Activated CD8-positive, alpha-beta memory T cell treated with anti-CD3 and anti-CD28 coated beads, Interleukin-2, amount 10 ng/mL, durations not matched to agents 7 days and 5 days (primary cell): ENCODE measurements at places on chromosomes 1 and 21. TPM values are rescaled to one million over a fixed set of nuclear protein-coding genes. Genes with fewer than 3 reads are reported as not detected.

The SPRR2E gene
- not detected for total RNA-seq

The YBX1 gene
- 731 TPM for total RNA-seq

The RAB3B gene
- 0.05 TPM for total RNA-seq

The CNR2 gene
- 0.14 TPM for total RNA-seq

DNA sequence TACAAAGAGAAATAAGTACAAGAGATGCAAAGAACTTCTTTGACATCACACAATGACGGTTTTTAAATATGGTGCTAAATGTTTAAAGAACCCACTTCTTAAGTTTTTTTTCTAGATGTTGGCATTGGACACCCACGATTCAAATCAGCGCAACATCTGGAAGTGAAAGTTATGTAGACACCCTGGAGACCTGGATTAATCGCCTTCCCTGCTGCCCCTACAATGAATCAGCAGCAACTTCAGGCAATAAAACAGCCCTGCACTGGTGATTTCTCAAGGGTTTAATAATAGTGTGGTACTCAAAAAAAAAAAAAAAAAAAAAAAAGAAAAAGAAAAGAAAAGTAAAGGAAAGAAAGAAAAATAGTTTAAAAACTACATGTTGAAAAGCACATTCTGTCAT is 248.3 kb downstream of the NUF2 start:
- DNase-seq = no peak

- DNase-seq = peak; percentile 43
Observed at GRCh38 chr1:14970115-14970798, 183.3 kb upstream of the TMEM51 start.

DNA sequence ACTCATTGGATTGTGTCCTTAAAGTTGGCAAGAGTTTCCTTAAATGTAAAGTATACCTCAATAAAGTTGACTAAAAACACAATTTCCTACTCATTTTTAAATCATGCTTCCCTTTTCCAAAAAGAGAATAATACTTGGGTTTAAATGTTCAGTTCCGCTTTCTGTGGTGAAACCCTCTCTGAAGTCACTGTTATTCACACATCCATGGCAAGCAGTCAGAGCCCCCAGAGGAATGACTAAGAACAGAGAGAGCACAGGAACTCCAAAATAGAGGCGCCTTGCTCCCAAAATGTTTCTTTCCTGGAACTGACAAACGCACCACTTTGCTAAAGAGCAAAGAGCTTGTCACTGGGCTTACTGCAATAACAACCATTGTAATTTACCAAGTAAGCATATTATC is 142.5 kb downstream of the TIAM1 start:
- DNase-seq = no peak

DNA sequence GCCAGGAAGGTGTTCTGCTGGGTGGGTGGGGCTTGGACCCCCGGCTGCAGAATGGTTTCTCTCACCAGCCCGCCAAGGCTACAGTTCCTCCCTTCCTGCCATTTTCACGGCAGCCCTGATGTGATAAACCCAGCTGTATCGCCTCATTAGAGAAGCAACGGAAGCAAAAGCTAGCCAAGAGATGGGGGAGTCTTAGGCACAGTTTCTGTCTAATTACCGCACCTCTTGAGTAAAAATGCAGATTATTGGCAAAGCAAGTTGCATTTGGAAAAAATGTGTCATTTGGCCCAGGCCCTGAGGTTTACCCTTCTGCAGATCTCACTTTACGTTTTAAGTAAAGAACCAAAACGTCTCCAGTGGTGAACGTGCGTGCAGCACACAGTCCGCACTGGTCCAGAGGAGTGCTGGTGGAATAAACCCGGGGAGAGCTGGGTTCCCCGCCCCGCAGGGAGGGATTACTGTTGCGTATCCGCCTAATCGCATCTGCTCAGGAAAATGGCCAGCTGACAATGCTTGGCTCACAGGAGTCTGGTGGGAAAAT is 109.9 kb downstream of the GALNT2 start:
- DNase-seq = no peak

GRCh38 chr1:228180271-228180958 is 14.8 kb downstream of the IBA57 start:
- no peak for DNase-seq

DNA sequence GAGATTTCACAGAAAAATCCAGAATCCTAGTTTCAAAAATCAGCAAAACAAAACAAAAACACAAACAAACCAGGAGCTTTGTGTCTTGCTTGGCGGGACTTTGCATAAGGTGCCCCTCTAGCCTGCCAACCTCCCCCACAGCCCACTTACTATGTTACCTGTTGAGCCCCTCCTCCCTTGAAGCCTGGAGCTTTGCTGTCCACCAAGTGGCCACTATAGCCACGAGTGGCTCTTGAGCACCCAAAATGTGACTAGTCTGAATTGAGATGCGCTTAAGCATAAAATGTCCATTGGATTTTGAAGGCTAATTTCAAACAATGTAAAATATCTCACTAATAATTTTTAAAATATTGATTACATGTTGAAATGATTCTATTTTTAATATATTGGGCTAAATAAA is 12.2 kb downstream of the TFAP2E start:
- DNase-seq = no peak

DNA sequence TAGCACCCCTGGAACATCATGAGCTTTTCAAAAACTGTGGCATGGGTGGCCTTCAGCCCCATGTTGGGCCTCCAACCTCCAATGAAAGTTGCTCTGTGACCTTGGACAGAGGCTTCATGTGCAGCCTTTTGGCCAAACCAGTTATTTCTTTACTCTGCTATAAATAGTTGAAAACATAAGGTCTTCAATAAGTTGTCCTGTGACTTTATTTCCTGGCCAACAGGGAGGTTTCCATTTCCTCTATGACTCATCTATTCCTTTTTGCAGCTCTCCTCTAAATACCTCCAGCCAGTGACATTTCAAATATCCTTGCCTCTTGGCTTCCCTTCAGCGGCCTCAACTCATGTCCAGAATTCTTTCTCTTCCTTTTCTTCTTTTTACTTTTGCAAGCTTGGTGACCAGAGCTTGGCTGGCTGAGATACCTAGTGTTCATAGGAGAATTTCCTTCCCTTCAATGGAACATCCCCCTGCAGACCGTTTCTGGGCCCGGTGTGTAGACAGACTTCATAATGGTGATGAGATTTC is 22.7 kb upstream of the TRIM67 start:
- no peak for DNase-seq

DNA sequence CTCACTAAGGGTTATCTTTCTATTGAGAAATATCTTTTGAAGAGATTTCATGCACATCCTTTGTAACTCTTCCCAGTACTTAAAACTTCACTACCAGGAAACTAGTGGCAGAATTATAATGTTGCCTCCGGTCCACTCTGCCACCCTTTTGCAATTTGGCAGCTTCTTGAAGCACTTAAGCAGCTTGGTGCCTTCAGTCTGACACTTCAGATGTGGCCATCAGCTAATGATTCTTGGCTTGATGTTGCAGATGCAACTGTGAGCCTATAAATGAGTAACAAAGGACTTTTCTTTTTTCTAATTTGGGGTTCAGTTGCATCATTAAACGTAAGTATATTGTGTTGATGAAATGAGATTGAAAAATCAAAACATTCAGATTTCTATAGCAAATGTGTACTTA is 187.5 kb upstream of the C21orf91 start:
- no peak for DNase-seq

DNA sequence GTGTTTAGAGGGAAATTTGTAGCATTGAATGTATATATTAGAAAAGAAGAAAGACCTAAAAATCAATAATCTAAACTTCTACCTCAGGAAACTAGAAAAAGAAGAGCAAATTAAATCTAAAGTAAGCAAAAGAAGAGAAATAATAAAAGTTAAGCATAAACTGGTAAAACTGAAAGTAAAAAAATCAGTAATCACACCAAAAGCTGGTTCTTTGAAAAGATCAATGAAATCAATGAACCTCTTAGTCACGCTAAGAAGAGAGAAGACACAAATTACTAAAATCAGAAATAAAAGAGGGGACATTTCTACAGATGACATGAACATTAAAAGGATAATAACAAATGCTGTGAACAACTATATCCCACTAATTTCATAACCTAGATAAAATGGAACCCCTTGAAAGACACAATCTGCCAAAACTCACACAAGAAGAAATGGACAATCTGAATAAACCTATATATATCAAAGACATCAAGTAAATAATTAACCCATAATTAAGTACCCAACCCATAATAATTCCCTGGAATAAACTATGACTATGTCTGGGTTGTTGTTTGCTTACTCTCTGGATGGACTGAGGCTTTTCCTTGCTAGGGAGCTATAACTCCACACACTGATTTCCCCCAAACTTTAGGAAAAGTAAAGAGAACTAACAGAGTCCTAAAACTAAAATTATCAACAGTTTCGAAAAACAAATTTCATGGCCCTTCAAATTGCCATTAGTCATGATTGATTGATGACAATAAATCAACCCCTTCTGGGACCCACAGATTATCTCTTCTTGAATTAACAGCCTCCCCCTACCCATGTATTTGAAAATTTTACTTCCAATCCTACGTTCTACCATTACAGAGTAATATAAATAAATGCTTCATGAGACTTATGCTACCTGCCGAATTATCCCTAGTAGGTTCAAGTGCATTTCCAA is 2.8 kb upstream of the CDC73 start:
- no peak for DNase-seq

DNA sequence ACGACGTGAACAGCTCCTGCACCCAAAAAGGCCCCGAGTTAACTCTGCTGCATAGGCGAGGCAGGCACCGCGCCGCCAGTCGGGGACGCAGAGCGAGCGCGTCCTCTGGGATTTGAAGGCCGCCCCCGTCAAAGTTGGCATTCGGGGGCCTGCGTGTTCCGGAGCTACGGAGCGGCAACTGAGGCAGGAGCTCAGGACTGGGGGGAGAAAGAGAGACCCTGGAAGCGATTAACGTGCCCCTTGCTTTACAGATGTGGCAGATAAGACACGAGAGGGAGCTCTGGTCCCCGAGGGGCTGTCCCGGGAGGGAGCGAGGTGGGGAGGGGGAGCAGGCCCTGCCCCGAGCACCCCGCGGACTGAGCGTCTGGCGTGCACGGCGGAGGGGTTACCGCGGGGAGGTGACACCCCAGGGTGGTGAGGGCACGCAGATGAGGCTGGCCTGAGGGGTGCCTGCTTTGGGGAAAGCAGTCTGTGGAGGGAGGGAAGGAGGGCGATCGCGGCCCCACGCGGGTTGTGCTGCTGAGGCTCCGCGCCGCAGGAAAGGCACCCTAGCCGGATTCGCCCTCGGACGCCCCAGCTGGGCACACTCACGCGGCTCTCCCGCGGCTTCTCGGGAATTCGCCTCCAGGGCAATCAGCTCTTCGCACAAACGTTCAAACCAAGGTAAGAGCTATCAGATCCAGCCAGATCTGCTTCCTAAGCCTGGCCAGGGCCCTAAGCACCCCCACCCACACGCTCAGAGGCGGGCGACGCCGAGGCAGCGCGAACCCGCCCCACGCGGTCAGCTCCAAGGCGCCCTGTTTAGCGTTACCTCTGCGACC is 26.5 kb downstream of the ACTA1 start:
- no peak for DNase-seq

- DNase-seq = no peak
Observed at GRCh38 chr1:114549137-114549536, 32.3 kb downstream of the BCAS2 start.

DNA sequence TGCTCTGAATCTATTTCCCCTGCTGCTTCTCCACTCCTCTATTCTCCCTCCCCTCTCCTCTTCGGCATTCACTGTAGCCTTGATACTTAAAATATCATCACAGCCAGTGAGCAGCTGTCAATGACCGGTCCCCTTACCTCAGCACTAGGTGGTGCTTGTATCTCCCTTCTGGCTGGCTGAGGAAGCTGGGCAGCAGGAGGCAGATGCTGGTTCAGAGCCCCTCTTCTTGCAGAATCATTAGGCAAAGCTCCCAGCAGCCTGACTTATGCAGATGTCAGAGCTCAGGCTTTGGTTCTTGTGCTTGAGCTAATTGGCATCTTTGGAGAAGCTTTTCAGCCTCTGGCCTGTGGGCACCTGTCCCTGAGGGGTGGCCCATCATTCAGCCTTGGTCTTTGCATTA is 31.9 kb upstream of the KCNA2 start:
- no peak for DNase-seq

DNA sequence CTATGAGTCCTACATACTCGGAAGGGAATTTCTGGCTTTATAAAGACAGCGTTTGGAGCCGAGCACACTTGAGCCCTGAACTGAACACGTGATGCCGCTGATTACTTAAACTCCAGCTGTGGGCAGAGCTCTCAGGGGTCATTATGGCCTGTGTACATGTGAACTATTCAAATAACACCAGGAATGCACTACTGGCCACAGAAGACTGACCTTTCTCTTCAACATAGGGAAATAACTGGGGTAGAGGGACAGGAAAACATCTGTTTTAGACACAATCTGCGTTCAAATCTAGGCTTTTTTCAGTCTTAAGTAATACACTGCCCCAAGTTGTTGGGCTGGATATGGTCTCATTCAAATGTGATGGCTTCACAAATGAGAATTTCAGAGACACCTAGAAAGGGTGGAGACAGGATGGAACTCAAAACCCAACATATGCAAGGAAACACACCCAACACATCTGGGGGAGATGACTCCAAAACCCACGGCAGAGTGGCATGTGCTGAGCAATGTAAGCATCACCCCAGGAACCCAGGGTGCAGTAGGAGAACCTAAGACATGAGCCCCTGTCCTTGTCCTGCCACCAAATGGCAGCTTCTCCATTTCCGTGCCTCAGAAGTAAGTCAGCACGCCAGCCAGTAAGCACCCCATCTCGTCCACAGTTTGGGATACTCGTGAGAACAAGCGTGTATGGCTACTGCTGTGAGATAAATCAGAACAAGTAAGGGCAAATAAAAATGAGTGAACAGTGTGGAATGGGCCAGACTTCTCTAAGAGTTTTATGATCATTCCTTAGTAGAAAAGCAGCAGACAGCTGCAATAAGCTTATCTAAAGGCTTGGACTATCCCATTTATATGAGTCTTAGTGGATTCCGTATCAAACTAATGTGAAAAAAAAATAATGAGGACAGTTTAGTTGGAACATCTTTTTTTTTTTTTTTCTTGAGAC is 24.9 kb downstream of the NID1 start:
- no peak for DNase-seq

- DNase-seq = no peak
Observed at GRCh38 chr1:237884237-237884636, 6.5 kb downstream of the ZP4 start.

DNA sequence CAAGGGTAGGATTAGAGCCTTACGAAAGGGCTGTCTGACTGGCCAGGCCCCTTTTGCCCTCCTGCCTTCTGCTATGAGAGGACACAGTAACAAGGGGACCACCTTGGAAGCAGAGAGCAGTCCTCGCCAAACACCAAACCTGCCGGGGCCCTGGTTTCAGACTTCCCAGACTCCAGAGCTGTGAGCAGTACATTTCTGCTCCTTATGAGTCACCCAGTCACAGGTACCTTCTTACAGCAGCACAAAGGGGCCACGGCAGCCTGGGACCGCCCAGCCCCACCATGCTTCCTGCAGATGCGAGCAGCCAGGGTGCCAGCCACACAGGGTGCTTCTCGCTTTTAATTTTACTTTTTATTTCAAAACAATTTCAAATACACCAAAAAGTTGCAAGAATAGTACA is 17.2 kb upstream of the POFUT2 start:
- DNase-seq = no peak

- no peak for DNase-seq
Observed at GRCh38 chr21:42975886-42976608, 1.7 kb downstream of the PKNOX1 start.

GRCh38 chr1:172360511-172360910 is 60.0 kb upstream of the C1orf105 start:
- DNase-seq = no peak
